Stimulated activated CD8-positive, alpha-beta memory T cell treated with anti-CD3 and anti-CD28 coated beads, Interleukin-15, amount 100 ng/mL, for 24 hours (primary cell): ENCODE measurements at places on chromosomes 7 and 10.

DNA sequence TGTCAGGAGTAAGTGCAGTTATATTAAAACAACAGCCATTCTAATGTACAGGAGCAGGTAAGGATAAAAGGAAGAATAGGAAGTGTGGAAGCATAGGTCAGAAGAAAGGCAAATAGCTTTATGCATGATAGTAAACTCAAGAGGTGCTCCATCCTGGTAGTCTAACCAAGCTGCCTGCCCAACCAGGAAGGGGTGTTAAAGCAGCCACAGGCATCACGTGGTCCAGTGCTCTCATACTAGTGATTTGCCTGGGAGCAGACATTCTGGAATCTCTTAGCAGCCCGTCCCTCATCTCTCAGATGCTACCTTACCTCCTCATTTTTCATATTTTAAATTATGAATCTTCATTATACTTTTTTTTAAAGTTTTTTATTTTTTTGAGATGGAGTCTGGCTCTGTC is 18.5 kb downstream of the ABRAXAS2 start:
- no peak for DNase-seq

GRCh38 chr7:155764438-155764793 is 47.8 kb downstream of the SHH start:
- DNase-seq = no peak

DNA sequence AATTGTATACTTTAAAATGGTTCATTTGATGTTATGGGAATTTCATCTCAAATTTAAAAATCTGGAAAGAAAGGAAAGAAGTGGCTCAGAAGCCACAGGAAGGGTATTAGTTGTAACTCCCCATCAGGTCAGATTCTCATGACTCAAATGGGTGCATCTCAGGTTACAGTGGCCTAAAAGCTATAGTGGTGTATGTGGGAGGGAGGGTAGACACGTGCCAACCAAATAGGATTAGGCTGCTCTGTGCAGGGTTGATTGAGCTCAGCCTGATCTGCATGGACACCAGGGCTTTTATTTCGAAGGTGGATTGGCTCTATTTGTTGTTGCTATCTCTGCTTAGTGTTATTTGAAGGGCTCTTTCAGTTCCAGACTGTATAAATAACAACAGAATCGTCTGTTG is 121.5 kb upstream of the PRR15 start:
- DNase-seq = no peak

GRCh38 chr10:227014-227413 is 91.8 kb downstream of the ZMYND11 start:
- DNase-seq = no peak
